SJCRH30 (cell line): ENCODE measurements at places on chromosomes 7 and 10.

- DNase-seq: no peak
Observed at GRCh38 chr10:25501912-25502311, 327.1 kb downstream of the GPR158 start.

- DNase-seq: peak; percentile 81
Observed at GRCh38 chr10:10644676-10645385, 372.8 kb upstream of the CELF2 start.

GRCh38 chr10:133183646-133184378 lies 23.8 kb downstream of the KNDC1 start:
- no peak for DNase-seq

DNA sequence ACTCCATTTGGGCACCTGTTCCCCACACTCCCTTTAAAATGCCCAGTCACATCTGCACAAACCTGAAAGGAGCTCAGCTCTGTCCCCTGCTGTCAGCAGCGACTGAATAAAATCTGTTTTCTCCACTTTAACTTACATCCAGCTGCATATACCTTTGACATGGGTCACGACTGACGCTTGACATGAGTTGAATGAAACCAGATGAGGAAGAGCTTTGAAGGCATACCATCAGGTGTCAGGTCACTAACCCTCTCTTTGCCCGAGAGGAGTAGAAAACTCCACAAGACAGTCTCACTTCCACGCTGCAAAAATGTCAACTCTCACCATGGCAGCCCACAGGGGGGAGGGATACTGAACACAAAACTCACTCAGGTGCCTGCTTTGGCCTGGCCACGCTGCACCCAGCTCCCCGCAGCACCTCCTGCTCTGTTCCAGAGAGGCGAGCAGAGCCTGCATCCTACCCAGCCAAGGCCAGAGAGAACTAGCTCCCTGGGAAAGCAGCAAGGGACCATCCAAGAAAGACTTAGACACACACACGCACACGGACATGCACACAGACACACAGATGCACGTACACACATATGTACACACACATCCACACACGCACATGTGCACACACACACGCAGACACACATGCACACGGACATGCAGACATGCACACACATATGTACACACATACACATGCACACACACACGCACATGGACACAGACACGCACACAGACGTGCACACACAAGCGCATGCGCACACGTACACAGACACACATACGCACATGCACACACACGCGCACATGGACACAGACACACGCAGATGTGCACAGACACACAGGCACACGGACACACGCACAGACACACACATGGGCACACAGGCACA lies 191.0 kb downstream of the MAD1L1 start:
- DNase-seq: no peak

DNA sequence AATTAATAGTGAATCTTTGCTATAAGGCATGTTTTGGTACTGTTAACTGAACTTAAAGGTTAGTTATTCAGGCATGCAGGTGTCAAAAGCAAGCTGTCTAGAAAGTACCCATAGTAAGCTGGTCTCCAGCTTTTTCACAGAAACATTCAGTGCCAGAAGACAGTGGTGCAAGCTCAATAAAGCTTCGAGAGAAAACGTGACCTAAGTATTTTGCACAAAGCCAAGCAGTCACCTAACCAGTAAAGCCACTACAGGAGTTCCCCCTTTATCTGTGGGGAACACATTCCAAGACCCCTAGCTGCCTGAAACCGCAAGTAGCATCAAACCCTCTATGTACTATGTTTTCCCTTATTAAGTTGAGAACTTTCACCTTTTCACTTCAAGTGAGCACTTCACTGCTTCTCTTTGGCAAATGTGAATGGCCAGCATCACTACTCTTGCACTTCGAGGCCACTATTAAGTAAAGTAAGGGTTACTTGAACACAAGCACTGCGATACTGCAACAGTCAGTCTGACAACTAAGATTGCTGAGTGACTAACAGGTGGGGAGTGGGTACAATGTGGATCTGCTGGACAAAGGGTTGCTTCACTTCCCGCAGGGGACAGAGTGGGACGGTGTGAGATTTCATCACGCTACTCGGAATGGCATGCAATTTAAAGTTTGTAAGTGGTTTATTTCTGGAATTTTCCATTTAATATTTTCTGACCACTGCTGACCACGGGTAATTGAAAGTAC lies 253.8 kb upstream of the YAE1 start:
- DNase-seq: no peak

DNA sequence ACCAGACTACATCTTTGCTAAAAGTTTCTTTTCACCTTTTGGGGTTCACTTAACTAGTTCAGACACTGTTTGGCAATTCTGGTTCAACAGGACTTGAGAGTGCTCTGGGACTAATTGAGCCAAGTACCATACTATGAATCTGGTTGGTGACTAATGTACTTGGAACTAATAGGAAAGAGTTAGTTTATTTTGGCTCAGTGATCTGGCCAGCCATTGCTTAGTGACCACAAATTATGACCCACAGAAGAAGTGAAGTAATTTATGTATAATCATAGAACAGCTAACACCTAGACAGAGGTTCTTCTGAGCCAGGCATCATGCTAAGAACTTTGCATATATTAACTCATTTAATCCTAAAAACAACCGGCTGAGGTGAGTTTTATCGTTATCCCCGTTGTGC lies 126.5 kb upstream of the JCAD start:
- no peak for DNase-seq

DNA sequence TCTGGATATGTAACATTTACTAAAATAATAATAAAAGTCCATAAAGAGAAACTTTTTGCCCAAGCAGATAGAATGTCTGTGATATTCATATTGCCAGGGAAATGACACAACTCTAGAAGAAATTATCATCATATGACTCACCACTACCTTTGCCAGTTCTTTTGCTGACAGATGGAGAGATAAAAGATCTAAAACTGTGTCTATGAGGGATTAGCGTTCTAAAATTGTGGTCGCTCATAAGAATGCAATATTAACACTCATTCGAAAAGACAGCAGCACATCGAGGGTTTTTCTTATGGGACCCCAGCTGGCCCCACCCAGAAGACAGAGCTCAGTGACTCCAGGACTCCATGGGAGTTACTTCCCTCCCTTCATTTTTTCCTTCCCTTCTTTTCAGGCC lies 16.6 kb upstream of the LANCL2 start:
- DNase-seq: peak; percentile 41

- peak; percentile 38 for DNase-seq
Observed at GRCh38 chr10:31147210-31147608, 115.5 kb upstream of the ZNF438 start.

DNA sequence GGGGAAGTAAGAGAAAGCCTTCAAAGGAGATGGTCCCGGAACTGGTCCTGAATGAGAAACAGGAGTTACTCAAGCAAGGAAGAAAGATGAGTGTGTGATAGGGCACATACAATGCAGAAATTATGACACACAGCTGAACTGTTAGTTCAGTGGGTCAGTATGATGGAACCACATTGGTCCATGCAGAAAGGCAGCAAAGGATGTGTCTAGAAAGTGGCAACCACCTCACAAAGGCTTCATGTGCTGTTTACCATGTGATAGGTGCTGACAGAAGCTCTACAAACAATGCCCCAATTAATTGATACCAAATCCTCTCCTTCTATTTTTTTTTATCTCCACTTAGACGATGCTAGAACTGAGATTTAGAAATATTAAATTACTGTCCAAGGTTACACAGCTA lies 258.3 kb downstream of the RELN start:
- DNase-seq: no peak

DNA sequence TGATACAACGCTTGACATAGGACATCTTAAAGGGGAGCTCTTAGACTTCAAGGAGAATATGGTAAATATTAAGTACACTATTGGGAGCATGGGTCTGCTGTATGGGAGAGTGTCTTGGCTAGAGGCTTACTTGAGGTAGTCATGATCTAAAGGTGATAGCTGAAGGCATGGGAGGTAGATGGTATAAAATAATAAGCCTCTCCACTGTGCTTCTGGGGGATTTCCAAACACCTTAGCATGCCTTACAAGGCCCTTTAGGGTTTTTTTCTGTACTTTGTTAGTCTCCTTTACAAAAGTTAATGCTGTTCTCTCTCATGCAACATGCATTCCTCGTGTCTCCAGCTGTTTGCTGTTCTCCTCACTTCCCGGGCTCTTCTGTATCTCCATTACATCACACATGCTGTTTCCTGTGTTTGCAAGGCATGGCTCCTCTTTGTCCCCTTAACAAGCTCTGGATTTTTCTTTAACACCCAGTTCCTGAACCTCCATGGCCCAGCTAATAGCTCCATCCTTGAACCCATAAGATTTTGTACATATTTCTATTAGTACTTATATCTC lies 449.7 kb downstream of the AUTS2 start:
- peak; percentile 17 for DNase-seq

DNA sequence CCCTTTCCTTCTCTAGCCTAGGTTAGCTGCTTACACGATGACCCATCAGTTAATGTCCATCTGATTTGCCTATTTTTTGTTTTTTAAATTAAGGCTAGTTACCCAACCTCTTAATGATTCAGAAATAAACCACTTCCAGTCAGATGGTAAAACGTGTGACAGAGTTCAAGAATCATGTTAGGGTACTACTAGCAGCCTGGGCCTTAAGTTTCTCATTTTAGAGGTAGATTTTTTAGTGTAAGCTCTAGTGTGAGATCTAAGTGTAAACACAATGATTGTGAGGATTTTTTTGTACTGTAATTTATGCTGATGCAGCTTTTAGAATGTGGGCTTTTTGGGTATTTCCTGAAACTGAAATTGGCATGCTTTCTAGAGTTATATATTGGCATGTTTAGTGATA lies 130.0 kb downstream of the CDK14 start:
- no peak for DNase-seq
